ENCODE measurements at places on chromosomes 1 and 21. TPM values are rescaled to one million over a fixed set of nuclear protein-coding genes. Genes with fewer than 3 reads are reported as not detected.

The ENO1 gene
- 1,419 TPM for total RNA-seq

The TUT4 gene
- 35.6 TPM for total RNA-seq

The KISS1 gene
- total RNA-seq, result 1.7 TPM

The ZNF695 gene
- 2.0 TPM for total RNA-seq

The CRB1 gene
- total RNA-seq, result 0.33 TPM

The SPATA1 gene
- 1.3 TPM for total RNA-seq

The KIRREL1 gene
- total RNA-seq, result 97.7 TPM

The TRABD2B gene
- not detected for total RNA-seq

The CHODL gene
- 0.15 TPM for total RNA-seq

The CFHR3 gene
- not detected for total RNA-seq

The KRTAP24-1 gene
- not detected for total RNA-seq

The UFC1 gene
- total RNA-seq, result 91.3 TPM

The LAMB3 gene
- 42.8 TPM for total RNA-seq
